ENCODE measurements at places on chromosomes 1 and 21.

GRCh38 chr1:224528900-224529299, 87.2 kb upstream of the CNIH3 start:
- DNase-seq, result no peak

DNA sequence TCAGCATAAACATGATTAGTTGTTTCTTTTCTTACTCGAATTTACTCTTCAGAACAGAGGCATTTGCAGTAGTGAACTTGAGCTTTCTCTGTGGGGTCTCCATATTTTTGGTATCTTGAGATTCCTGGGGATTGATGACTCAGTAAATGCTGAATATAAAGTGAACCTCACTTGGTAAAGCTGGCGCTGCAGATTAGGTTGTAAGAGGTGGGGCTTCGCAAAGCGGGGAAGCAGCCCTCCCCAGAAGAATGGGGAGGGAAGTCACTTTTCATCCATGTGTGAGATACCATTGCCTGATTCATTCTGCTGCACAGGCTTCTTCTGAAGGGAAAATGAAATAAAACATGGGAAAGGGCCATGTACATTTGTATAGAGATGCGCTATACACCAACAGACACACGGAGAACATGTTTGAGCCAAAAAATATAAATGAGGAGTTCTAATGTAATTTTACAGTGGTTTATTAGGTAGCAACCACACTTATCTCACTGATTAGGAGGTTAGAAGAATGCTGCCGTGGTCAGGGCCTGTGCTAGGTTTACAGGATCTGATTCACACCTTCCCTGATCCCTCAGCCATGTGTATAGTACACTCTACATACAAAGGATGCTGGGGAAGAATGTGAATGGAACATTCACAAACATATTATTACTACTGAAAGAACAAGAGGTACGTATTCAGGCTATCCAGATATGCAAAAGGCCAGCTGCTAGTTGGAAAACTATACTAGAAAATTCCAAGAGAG, 63.5 kb downstream of the DNTTIP2 start:
- no peak for DNase-seq

DNA sequence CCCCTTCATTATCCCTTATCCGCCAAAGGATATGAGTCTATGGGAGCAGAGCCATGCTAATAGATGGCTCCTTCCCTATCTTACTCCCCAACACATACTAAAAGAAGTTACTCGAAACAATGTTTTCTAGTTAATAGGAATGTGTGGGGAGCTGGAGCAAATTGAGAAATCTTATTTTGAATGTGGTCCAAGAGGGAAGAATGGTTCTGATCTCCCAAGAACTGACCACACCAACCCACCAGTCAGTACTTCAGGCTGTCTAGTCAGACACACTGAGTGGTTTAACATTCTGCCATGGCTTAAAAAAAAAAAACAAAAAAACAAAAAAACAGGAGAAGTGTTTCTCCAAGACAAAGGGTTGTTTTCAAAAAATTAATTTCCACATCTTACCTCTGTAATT, 31.5 kb upstream of the DNASE2B start:
- DNase-seq, result no peak

DNA sequence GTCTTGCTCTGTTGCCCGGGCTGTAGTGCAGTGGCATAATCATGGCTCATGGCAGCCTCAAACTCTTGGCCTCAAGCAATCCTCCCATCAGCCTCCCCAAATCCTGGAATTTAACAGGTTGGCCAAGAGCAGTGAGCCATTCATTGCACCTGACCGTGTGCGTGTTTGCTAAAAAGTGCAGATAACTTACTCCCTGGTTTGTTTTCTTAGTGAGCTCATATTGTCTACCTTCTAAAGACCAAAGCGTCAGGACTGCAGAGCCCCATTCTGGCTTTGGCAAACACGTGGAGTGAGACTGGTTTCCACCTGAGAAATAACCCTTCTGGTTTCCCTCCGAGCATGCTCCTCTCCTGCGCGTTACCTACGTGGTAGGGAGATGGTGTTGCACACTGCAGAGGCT, 32.2 kb upstream of the CA6 start:
- no peak for DNase-seq

DNA sequence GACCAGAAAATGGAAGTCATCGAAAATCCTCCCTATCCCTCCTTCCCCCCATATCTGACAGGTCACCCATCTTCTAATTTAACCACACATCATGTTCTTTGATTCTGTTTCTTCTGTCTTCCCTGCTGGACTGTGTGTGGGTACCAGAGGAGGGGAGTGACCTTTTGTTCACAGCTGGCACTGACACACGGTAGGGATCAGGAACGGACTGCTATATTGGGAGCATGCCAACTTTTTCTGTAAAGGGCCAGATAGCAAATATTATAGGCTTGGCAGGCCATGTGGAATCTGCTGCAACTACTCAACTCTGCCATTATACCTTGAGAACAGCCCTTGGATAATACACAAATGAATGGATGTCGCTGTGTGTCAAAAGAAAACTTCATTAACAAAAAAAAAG, 7.5 kb upstream of the TOMM20 start:
- no peak for DNase-seq

GRCh38 chr21:26881504-26882228, 36.5 kb upstream of the ADAMTS1 start:
- no peak for DNase-seq

- no peak for DNase-seq
Observed at GRCh38 chr1:150148837-150149270, 862 bp upstream of the PLEKHO1 start.

GRCh38 chr1:240385985-240386978, 225.7 kb downstream of the GREM2 start:
- DNase-seq, result no peak

GRCh38 chr1:3745071-3745470, 7.2 kb upstream of the CCDC27 start:
- no peak for DNase-seq

DNA sequence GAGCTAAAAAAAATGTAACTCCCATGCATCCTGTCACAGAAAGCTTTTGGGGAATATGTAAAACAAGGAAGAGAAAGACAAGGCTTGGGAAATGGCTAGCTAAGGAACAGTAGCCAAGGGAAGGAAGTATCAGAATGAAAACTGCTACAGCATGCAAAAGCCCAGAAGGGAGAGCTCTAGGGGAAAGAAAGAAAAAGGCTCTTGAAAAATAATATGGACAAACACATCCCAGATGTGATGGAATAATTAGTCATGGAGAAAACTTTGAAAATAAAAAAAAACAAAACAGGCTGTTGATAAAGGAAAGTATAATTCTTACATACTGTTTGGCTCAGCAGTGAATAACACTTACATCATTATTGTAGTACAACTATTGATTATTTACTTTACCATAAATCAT, 47.9 kb upstream of the VCAM1 start:
- no peak for DNase-seq

GRCh38 chr1:27395441-27396195, 3.2 kb downstream of the GPR3 start:
- peak; percentile 70 for DNase-seq

DNA sequence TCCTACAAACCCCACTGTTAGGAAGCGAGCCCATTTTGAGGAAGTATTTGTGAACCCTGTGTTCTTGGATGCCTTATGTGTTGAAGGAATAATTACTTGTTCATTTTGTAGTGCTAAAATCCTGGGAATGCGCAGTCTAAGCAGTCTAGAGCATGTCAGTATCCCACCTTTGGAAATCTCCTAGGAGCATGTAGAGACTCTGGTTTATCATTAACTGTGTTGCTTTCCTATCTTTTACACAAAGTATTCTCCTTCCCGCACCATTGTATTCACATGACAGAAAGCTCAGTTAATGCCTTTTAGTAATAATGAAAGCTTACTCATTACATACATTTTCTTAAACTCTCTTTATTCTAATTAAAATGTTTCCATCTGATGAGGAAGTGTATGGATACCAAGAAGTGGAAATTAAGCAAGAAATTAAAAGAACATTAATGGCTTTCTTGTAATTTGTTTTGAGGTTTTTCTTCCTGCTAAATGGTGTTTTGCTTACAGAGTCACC, 99.4 kb downstream of the CAMTA1 start:
- no peak for DNase-seq

- no peak for DNase-seq
Observed at GRCh38 chr1:104629589-104629988, 879.9 kb downstream of the AMY1C start.

DNA sequence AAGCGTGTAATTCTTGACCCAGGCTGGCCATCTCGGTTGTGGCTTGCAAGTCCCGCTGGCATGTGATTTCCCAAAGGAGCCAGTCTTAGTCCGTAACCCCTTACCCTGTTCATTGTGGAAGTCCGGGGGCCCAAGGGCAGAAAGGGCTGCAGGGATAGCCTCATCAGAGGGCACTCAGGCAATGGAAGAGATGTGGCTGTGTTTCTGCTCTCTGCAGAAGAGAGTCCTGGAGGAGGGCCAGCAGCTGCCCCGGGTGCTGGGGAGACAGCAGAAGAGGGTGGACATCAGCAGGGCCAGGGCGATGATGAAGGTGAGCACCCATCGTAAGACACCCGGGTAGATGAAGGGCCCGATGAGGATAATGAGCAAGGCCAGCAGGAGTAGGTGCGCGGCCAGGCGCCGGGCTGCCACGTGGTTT, 830 bp downstream of the RNF186 start:
- no peak for DNase-seq

- no peak for DNase-seq
Observed at GRCh38 chr1:218964471-218965185, 209.1 kb upstream of the LYPLAL1 start.

DNA sequence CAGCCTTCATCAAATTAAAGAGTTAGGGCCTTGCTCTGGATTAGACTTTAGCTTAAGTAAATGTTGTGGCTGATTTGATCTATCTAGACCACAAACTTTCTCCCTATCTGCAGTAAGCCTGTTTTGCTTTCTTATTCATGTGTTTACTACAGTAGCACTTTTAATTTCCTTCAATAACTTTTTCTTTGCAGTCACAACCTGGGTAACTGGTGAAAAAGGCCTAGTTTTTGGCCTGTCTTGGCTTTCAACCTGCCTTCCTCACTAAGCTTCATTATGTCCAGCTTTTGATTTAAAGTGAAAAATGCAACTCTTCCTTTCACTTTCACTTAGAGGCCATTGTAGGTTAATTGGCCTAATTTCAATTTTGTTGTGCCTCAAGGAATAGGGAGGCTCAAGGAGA, 12.5 kb upstream of the LPGAT1 start:
- DNase-seq, result no peak

- no peak for DNase-seq
Observed at GRCh38 chr21:25979845-25980616, 190.5 kb downstream of the APP start.

GRCh38 chr1:169886422-169886821, 7.3 kb downstream of the SCYL3 start:
- DNase-seq, result no peak
